ENCODE measurements at places on chromosomes 1 and 21.
A peak's percentile ranks its signal among the peaks of the same experiment; 100 is the strongest.

DNA sequence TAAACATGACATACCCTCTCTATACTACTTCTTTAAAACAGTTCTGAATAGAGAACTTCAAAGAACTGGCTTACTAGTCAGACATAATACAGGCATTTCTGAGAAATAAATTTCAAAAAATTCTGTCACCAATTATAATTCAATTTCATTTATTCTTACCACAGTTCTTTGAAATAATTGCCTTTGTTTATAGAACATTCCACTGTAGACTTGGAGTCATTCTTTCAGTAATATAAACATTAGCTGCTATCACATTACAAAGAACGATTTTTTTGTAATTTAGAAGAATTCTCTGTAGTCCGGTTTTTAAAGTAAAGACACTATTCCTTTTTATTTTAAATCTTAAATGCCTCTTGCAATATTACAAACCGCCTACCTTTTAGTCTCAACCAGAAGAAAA, 146.4 kb upstream of the COL11A1 start:
- DNase-seq, result no peak

DNA sequence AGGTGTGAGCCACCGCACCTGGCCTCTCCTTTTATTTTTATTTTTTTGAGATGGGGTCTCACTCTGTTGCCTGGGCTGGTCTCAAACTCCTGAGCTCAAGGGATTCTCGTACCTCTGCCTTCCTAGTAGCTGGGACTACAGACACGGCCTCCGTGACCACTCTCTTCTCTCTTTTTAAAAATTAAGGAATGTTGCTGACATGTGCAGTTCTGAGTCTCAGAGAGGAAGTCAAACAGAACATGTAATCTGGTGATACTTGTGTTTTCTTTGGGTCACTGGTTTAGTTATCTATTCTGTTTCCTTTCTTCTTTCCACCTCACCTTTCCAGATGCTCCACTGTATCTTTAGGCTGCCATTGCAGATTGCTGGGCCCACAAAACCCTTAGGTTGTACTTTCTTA, 2.7 kb downstream of the WDTC1 start:
- no peak for DNase-seq

DNA sequence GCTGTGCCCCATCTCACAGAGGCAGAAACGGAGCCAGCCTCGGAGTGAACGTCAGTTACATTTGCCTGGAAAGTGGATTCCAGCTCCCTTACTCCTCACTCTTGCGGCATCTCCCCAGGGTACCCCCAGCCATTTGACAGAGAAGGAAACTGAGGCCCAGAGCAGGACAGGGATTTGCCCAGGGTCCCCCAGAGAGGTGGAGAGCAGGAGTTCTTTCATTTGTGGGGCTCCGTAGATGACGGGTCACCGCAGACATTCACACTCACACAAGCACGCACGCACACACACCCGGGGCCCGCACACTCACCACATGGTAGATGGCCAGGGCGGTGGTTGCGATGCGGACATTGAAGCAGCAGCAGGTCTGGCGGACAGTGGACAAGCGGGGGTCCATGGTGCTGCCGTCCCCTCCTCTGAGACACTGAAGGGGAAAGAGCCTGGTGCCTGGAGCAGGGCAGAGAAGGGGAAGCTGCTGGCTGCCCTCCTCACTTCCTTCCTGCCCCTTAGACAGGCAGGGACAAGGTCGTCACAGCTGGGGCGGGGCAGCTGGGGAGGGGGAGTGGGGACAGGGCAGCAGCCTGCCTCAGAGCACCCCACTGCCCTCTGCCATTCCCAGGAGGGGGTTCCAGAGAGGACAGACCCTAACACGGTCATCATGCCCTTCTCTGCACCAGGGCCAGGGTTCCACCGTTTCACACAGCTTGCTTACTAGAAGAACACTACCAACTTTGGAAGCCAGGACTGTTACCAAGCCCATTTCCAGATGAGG, at the start of gene LAPTM5:
Gene LAPTM5 (minus strand): TSS at position 423 of the 769 bp plus-strand sequence. CDS start 29 bp downstream, at position 394.
- DNase-seq, result peak; percentile 60

- no peak for DNase-seq
Observed at GRCh38 chr1:183106746-183107145, 79.3 kb upstream of the LAMC2 start.

GRCh38 chr1:12434686-12435085, 183.3 kb downstream of the DHRS3 start:
- no peak for DNase-seq

DNA sequence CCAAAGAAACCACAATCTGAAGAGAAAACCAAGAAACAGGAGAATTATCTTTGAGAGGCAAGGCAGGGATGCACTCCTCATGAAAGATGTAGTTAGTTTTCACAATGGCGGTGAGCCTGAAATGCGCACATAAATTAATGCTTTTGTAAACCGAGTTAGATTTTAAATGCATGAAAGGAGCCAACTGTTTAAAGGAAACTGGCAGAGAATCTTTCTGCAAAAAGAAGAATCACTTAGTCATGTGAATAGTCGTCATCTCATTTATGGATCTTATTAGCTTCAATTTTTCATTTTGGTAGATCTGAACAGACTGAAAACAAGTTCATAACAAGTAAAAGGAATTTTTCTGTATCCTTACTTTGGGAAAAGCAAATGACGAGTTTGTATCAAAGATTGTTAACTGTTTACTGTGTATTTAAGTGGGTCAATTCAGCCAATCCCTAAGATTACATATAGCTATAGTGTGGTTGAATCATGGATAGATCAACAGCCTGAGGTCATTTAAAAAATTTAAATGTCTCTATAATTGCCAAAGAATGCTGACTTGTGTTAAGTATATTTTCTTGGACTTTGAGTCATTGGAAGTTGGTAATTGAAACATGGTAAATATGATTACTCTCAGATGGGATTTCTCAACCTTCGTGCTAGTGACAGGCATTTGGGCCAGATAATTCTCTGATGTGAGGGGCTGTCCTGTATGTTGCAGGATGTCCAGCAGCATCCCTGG, 226.6 kb upstream of the KAZN start:
- no peak for DNase-seq
